Spleen (tissue), 13 donors: ENCODE measurements at places on chromosomes 5 and 9. TPM values are rescaled to one million over a fixed set of nuclear protein-coding genes. Genes with fewer than 3 reads are reported as not detected.

The KLF9 gene
- total RNA-seq, result 74.8 TPM

The SLC34A3 gene
- total RNA-seq, result not detected

The PCDH12 gene
- 50.4 TPM for total RNA-seq

The PCDHGB4 gene
- total RNA-seq, result 3.8 TPM

The FOXD4L4 gene
- total RNA-seq, result 0.85 TPM

DNA sequence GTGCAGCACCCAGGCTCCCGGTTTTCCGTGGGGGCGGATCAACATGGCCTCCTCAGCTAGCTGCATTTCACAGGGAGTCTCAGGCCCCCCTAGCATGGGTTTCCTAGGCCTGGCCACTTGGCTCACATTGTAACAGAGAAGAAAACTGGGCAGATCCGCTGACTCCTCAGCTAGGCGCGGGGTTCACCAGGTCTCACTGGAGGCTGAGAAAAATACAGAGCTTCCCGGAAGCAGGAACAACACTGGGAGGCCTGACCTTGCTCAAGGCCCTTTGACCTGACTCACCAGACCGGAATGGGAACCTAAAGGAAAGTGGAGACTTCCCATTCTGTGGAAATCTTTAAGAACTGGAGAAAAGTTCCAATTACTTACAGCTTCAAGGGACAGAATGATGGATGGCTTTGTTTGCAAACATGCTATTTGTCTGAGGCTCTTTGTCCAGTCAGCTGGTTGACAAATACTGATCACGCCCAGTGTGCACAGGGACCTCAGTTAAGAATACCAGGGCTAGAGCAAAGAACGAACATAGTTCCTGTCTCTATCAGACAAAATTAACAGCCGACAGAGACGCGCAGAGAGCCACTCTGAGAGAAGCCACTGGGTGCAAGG is 88.7 kb upstream of the LRRTM2 start:
- no peaks in the 10 kb centered on the region for H3K36me3 ChIP-seq
- no peak overlapping the region for H3K4me3 ChIP-seq
- H3K27ac ChIP-seq, result peak overlapping the region; percentile 27
- DNase-seq, result no peak
- peaks cover 5% of the 10 kb centered on the region for H3K4me1 ChIP-seq
- no peaks in the 10 kb centered on the region for H3K27me3 ChIP-seq

- no peaks in the 10 kb centered on the region for H3K27me3 ChIP-seq
- H3K36me3 ChIP-seq, result peaks cover 28% of the 10 kb centered on the region
- DNase-seq, result no peak
- no peaks in the 10 kb centered on the region for H3K4me1 ChIP-seq
These were observed 159.6 kb downstream of the TLE4 start for GRCh38 chr9:79731171-79731890.

- no peaks in the 10 kb centered on the region for H3K36me3 ChIP-seq
- H3K27ac ChIP-seq, result no peak overlapping the region
- no peaks in the 10 kb centered on the region for H3K27me3 ChIP-seq
These were observed 364.2 kb downstream of the KIAA0825 start for GRCh38 chr5:94254214-94254613.

DNA sequence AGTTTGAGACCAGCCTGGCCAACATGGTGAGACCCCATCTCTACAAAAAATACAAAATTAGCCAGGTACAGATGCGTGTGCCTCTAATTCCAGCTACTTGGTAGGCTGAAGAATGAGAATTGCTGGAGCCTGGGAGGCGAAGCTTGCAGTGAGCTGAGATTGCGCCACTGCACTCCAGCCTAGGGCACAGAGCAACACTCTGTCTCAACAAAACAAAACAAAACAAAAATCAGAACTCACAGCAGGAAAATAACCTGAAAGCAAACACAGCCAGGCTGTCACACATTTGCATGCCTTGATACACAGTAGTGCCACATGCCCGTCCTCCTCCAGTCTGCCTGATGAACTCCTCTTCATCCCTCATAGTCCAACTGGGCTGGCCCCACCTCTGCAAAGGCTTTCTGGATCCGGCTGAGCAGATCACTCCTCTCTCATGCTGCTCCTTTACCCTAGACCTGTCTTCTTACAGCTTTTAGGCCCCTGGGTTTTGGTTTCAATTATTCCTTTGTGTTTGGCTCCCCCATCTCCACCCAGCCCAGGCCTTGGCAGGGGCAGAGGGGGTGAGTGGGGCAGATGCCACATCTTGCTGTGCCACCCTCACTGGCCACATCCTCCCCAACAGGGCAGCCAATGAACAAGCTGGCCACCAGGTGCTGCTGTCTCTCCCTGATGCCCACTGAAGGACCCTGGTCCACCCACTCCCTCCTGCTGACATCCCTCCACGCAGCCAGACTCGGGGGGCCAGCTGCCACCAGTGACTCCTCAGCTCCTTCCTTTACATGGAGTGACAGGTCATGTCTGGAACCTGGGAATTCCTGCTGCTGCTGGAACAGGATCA is 62.0 kb upstream of the GGTA1 start:
- no peaks in the 10 kb centered on the region for H3K27me3 ChIP-seq
- H3K36me3 ChIP-seq, result no peaks in the 10 kb centered on the region
- no peak for DNase-seq
- no peak overlapping the region for H3K27ac ChIP-seq

- H3K27me3 ChIP-seq, result no peaks in the 10 kb centered on the region
- no peak overlapping the region for H3K4me3 ChIP-seq
- H3K27ac ChIP-seq, result no peak overlapping the region
These were observed 78.0 kb downstream of the ADRB2 start for GRCh38 chr5:148904440-148904839.

- peaks cover 21% of the 10 kb centered on the region for H3K4me1 ChIP-seq
- DNase-seq, result no peak
- no peak overlapping the region for H3K4me3 ChIP-seq
These were observed 19.5 kb downstream of the BTNL9 start for GRCh38 chr5:181059297-181060230.

DNA sequence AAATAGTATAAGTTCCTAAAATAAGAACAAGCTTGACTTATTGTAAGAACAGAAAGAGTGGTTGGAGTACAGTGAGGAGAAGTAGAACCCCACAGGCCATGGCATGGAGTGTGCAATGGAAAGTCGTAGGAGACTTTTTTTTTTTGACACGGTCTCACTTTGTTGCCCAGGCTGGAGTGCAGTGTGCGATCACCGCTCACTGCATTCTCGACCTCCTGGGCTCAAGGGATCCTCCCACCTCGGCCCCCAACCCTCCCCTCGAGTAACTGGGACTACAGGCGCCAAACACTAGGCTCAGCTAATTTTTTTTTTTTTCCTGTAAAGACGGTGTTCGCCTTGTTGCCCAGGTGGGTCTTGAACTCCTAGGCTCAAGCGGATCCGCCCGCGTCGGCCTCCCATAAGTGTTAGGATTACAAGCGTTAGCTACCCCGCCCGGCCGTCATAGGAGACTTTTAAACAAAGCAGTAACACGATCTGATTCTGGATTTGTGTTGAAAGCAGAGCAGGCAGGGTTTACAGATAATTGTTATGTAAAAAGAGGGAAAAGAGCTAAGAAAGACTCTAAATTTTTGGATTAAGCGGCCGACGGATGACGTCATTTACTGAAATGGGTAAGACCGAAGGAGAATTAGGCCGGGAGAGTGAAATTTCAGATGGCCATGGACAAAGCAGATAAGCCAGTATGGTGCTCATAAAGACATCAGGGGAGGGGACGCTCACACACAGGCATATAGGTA is 752 bp downstream of the TSTD2 start:
- H3K27me3 ChIP-seq, result no peaks in the 10 kb centered on the region
- DNase-seq, result peak; percentile 86
- H3K27ac ChIP-seq, result peak overlapping the region; percentile 95
- peaks cover 54% of the 10 kb centered on the region for H3K4me1 ChIP-seq

DNA sequence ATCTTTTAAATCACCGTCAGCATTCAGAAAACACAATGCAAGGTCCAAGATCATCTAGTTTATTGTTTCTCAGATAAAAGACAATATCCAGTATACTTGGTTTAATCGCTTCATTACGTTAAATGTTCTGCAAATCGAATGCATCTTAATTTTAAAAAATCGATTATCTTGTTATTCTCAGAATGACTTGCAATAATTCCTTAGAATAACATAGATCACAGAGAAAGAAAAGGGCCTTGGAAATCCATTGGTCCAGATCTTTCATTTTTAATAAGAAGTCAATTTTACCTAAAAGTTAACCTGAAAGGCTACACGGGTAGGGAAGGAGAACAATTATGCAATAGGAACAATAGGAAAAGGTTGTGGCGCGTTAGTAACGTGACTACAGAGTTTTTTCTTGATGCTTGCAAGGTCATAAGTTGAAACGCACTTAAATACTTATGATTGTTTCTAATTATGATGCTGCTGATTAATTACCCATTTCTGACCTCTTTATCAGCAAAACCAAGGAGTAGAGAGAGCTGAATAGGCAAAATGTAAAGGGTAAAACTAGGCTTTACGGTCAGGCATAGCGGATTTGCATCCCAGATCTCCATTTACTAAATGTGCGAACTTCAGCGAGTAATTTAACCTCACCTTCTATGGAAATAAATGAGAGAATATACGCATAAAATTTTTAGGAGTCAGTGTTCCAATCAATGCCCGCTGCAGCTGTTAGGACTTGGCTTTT is 769 bp upstream of the LYRM7 start:
- H3K36me3 ChIP-seq, result no peaks in the 10 kb centered on the region
- no peak for DNase-seq
- no peaks in the 10 kb centered on the region for H3K27me3 ChIP-seq

GRCh38 chr9:136075881-136076678 is 19.0 kb downstream of the NACC2 start:
- H3K4me3 ChIP-seq, result no peak overlapping the region
- no peaks in the 10 kb centered on the region for H3K36me3 ChIP-seq
- peaks cover 64% of the 10 kb centered on the region for H3K4me1 ChIP-seq
- no peak overlapping the region for H3K27ac ChIP-seq
- DNase-seq, result peak; percentile 72
- no peaks in the 10 kb centered on the region for H3K27me3 ChIP-seq

- no peak overlapping the region for H3K27ac ChIP-seq
- no peaks in the 10 kb centered on the region for H3K36me3 ChIP-seq
- no peak for DNase-seq
- H3K27me3 ChIP-seq, result peaks cover 13% of the 10 kb centered on the region
- no peak overlapping the region for H3K4me3 ChIP-seq
These were observed 37.6 kb upstream of the MTAP start for GRCh38 chr9:21764846-21765245.

DNA sequence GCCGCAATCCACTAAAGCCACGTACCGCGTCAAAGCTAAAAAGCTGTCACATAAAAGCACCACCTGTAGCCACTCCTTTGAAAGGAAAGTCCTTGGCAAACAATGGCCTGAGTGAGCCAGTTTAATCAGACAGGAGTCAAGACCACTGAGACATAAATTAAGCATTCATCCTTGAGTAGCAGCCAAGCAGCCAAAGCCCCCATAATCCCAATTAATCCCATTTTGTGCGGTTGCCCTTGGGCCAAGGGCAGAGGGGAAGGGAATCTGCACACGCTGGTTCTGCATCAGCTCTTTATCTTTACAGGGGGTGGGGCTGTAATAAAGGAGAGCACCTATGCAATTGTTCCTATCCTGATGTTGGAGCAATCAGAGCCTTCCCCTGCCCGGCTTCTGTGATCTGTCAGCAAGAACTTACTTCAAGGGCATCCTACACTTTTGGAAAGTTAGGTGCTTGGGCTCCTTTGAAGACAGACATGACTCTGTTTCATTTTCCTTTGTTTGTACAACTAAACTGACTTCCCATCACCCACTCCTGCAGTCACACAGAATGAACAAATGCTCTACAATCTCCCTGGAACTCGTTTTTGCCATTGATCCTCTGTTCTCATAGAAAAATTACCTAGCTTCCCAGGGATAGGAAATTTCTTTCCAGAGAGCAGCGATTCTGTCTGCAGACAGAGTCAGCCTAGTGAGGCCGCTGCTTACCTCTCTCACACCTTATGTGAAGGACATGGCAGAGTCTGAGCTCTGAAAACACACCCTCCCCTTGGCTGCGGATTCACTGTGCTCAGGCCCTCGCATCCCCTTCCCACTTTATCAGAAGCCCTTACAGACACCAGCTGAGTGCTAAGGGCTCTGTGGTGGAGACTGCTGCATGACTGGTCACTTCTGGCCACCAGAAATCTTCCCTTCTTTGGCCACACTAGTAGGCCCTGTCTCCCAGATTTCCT is 116.2 kb upstream of the TBCA start:
- no peaks in the 10 kb centered on the region for H3K27me3 ChIP-seq
- no peak overlapping the region for H3K27ac ChIP-seq
- no peaks in the 10 kb centered on the region for H3K36me3 ChIP-seq
- H3K4me1 ChIP-seq, result no peaks in the 10 kb centered on the region
- no peak for DNase-seq

DNA sequence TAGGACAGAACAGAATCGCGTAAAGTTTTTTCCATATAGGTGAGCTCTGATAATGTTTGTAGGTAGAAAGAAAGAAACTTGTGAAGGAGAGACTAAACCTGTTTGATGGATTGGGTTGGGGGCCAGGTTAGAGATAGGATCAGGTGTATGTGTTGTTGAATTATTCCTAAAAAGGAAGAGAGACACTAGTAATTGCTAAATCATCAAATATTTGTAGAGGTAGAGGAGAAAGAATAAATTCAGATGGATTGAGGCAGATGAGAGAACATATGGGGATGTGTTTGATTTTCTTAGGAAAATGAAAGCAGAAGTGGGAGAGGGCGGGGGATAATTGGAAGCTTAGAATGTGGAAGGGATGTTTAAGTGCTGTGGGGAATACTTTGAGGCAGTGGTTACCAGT is 7.7 kb downstream of the ZCCHC7 start:
- no peaks in the 10 kb centered on the region for H3K27me3 ChIP-seq
- peaks cover 37% of the 10 kb centered on the region for H3K4me1 ChIP-seq
- peaks cover 3% of the 10 kb centered on the region for H3K36me3 ChIP-seq
- no peak overlapping the region for H3K27ac ChIP-seq
- no peak for DNase-seq

DNA sequence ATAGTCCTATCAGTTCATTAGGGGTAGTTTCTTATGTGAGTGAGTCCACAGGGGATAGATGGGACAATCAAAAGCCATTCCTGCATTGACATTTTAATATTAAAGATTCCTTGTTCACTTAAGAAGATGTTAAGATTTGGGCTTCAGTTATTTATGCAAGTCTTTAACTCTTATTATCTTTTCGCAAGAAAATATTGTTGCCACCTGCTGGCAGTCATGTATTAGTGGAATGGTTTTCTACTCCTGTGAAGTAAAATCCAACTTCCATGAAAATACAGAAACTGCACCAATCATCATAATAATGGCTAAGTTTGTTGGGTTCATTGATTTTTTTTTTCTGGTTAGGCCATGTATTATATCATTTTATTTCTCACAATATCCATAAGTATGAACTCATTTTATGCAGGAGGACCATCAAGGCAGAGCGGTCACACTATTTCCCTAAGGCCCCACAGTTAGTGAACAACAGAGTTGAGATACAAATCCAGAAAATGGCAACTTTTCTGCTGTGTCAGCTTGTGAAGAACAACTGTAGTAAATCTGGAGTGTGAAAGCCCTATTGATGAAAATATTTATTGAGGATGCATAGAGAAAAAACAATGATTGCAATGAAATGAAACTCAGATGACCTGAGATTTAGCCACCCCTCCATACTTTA is 88.5 kb upstream of the TXNDC8 start:
- no peaks in the 10 kb centered on the region for H3K36me3 ChIP-seq
- H3K27me3 ChIP-seq, result no peaks in the 10 kb centered on the region
- no peak overlapping the region for H3K4me3 ChIP-seq
- no peak overlapping the region for H3K27ac ChIP-seq
- DNase-seq, result no peak

GRCh38 chr5:25190521-25191000 is 545.8 kb upstream of the CDH10 start:
- no peak for DNase-seq
- H3K4me3 ChIP-seq, result no peak overlapping the region
- H3K36me3 ChIP-seq, result no peaks in the 10 kb centered on the region
- H3K27ac ChIP-seq, result no peak overlapping the region
- no peaks in the 10 kb centered on the region for H3K4me1 ChIP-seq
